ENCODE measurements at places on chromosomes 13 and 19.
A peak's percentile ranks its signal among the peaks of the same experiment; 100 is the strongest.

DNA sequence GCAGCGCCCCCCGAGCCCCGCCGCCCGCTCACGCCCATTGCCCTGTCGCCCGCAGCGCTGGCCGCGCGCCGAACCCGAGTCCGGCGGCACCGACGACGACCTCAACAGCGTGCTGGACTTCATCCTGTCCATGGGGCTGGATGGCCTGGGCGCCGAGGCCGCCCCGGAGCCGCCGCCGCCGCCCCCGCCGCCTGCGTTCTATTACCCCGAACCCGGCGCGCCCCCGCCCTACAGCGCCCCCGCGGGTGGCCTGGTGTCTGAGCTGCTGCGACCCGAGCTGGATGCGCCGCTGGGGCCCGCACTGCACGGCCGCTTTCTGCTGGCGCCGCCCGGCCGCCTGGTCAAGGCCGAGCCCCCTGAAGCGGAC lies 518 bp downstream of the KLF2 start:
- DNase-seq = peak; percentile 86

- DNase-seq = no peak
Observed at GRCh38 chr19:18850471-18851375, 19.0 kb downstream of the UPF1 start.

DNA sequence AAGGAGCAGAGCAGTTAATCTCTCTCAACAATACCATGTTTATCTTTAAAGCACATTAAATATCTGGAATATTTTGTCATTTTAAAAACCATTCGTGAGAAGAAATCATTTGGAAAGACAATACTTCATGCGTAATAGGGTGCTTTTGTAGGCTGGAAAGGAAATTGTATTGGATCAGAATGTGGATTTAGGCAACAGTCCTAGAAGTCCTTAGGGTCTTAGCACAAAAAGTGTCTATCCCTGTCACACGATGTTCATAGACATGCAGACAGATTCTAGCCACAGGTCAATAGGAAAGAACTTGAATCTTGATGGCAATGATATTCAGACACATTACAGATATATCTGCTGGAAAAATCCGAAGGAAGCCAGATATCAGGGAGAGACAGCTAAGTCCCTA lies 156.0 kb downstream of the KCTD12 start:
- DNase-seq = no peak

DNA sequence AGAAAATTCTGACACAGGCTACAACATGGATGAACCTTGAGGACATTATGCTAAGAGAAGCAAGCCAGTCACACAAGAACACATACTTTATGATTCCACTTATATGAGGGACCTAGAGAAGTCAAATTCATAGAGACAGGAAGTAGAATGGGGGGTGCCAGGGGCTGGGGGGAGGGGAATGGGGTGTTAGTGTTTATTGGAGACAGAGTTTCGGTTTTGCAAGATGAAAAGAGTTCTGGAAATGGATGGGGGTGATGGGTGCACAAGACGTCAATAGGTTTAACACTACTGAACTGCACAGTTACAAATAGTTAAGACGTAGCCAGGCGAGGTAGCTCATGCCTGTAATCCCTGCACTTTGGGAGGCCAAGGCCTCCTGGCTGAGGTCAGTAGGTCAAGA lies 3.5 kb upstream of the ZNF787 start:
- DNase-seq = no peak

DNA sequence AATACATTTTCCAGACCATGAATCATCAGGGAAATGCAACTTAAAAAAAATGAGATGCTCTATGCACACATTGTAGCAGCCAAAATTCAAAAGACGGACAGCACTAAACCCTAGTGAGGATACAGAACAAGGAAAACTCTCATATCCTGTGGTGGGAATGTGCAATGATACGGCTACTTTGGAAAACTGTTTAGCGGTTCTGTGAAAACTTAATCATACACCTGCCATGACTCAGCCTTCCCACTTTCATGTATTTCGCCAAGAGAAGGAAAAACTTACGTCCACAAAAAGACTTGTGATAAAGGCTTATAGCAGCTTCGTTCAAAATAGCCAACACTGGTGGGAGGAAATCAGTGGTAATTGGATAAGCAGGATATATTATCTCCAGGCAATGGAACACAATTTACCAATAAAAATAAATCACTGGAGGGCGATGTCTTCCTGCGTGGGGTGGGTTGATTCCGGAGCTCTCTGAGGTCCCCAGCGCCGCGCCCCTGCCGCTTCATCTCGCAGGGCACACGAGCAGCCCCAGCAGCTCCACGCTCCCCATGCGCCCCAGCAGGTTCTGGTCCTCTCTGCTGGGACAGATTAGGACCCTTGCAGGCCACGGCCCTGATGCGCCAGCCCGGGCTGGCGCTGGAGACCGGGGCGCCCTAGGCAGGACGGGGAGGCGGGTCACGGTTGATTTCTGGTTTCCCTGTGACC lies 97.2 kb upstream of the ARHGEF7 start:
- no peak for DNase-seq

DNA sequence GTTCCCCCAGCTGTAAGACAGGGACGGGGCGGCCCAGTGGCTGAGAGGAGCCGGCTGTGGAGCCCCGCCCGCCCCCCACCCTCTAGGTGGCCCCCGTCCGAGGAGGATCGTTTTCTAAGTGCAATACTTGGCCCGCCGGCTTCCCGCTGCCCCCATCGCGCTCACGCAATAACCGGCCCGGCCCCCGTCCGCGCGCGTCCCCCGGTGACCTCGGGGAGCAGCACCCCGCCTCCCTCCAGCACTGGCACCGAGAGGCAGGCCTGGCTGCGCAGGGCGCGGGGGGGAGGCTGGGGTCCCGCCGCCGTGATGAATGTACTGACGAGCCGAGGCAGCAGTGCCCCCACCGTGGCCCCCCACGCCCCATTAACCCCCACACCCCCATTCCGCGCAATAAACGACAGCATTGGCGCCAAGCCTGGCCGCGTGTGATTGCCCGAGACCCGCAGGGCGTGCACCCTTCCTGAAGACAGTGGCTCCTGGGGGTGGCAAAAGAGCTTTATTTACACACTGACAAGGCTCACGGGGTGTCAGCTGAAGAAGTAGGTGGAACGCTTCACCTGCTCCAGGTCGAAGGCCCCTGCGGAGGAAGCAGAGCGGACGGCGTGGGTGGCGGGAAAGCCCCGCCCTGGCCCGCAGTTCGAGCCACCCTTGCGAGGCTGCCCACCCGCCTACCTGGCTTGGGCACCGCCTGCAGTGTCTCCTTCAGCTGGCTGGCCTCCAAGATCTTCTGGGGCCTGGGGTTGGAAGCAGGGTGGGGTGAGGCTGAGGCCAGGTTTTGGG lies 16.4 kb downstream of the POLRMT start:
- DNase-seq = no peak

- no peak for DNase-seq
Observed at GRCh38 chr13:51761643-51762350, 42.2 kb downstream of the DHRS12 start.

DNA sequence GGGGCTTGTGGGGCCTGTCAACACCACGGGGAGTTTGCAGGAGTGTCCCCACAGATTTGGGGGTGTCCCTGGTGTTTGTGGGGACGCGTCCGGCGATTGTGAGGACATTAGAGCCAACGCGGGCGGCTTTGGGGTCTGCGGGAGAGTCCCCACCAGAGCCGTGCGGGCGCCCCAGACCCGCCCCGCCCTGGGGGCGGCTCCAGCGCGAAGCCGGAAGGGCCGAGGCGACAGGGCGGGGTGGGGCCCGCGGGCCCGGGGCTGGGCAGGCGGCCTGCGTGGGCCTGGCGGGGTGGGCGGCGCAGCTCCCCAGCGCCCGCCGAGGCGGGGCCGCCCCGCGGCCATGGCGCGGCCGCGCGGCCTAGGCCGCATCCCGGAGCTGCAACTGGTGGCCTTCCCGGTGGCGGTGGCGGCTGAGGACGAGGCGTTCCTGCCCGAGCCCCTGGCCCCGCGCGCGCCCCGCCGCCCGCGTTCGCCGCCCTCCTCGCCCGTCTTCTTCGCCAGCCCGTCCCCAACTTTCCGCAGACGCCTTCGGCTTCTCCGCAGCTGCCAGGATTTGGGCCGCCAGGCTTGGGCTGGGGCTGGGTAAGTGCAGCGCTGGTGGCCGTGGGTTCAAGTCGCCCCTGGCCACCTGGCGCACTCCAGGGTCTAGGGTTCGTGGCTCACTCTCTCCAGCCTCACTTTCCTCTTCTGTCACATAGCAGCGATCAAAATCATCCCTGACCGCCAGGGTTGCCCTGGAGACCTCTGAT lies 10.3 kb downstream of the PDE4A start:
- peak; percentile 49 for DNase-seq

GRCh38 chr13:77533875-77534788 lies 1.4 kb upstream of the SCEL start:
- DNase-seq = no peak

- no peak for DNase-seq
Observed at GRCh38 chr13:40074338-40074737, 418.9 kb downstream of the COG6 start.

DNA sequence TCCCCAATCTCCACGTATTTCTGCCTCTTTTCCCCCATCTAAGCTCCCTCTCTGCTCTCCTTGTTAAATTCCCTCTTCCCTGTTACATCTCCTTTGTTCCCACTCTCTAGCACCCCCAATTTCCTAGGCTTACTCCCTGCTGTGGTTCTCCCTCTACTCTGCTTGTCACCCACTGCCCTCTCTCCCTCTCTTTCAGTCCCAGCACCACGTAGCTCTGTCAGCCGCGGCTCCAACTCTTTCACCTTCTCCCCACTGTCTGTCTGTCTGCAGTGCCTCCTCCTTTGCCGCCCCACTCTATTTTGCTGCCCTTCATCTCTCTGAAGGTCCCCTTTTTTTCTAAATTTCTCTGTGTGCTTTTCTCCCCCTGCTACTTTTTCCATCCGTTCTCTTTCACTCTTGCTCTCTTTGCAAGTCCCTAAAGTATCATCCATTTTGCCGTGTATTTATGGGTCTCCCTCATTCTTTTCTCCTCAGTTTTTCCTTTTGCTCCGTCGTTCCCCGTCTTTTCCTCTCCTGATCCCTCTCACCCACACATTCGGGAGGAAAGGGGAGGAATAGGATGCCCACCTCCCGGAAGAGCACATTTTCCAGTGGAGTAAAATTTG lies 937 bp downstream of the ZNF841 start:
- no peak for DNase-seq

- no peak for DNase-seq
Observed at GRCh38 chr19:15398501-15399233, 19.1 kb upstream of the AKAP8 start.

DNA sequence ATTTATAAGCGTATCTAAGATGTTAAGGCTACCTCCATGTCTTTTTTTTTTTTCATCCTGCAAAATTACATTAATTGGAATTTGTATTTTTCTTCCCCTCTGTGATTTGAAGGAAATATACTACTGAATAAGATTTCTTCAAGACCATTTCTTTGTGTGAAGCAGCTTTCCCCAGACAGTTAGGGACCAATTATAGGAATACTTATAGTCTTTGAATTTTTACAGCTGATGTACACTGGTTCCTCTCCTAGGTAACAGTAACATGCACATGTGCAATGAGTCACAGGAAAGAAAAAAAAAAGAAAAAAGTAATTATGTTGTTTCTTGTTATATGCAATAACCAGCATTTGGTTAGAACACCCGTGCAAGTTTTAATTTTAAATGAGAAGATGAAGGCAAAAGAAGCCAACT lies 82.0 kb downstream of the PCDH9 start:
- DNase-seq = no peak

DNA sequence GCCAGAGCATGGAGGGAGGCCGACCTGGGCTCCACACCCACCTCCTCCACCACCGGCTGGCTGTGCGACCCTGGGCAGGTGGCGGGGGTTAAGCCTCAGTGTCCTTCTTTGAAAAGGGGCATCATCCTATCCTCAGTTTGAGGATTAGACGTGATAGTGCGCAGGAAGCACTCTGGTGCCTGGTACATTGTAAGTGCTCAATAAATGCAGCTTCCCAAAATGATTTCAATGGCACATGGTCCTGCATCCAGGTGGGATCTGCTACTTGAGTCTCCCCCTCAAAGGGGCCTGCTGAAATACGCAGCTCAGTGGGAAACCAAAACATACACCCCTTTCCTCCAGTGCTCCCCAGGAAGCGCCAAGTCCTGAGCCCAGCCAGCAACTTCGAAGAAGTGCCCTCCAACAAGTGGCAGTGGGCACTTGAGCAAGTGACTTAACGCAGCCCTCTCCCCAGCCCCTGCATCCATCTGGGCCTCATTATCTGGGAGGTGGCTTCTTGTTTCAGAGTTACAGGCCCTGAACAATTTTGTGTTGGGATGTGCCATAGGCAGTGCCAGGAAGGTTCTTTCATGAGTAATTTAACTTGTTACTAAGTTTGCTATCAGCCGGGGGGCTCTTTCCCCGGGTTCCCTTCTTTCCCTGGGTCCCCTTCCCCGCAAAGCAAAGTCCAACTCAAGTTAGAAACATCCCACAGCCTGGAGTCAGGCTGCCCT lies 17.9 kb downstream of the ACTN4 start:
- DNase-seq = no peak

- peak; percentile 69 for DNase-seq
Observed at GRCh38 chr19:13212759-13213330, 62.6 kb downstream of the IER2 start.

- no peak for DNase-seq
Observed at GRCh38 chr13:77113496-77113895, 86.5 kb upstream of the FBXL3 start.

- no peak for DNase-seq
Observed at GRCh38 chr13:38871275-38871674, 119.4 kb downstream of the STOML3 start.

GRCh38 chr19:5977222-5977784 lies 637 bp downstream of the RANBP3 start:
- DNase-seq = no peak

DNA sequence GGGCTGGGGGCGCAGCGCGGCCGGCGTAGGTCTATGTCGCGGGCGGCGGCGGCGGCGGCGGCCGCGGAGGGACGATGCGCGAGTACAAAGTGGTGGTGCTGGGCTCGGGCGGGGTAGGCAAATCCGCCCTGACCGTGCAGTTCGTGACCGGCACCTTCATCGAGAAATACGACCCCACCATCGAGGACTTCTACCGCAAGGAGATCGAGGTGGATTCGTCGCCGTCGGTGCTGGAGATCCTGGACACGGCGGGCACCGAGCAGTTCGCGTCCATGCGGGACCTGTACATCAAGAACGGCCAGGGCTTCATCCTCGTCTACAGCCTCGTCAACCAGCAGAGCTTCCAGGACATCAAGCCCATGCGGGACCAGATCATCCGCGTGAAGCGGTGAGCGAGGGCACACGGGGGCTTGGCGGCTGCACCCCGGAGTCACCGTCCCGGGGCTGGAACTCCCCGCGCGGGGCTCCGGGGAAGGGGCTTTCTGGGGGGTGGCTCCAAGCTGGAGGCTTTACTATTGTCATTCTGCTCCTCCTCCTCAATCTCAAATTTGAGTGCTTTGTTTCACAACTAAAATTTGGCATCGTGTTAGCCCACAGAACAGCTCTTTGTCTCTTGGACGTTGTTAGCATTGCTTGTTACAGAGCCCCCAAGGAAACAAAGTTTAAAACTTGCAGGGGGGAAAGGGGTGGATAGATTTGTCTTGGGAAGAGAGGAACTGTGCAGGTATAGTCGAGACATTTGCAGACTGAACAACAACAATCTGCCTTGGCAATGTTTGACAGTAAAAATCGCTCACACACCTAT lies 630 bp downstream of the RAP2A start:
- DNase-seq = no peak

Measured in 8988T (cell line).